ENCODE measurements at places on chromosomes 5 and 9. TPM values are rescaled to one million over a fixed set of nuclear protein-coding genes. Genes with fewer than 3 reads are reported as not detected.

Gene STX17
- 29.5 TPM for total RNA-seq

Gene SURF2
- 19.5 TPM for total RNA-seq

Gene SLC9A3
- total RNA-seq = 537 TPM

Gene C9
- total RNA-seq = 1.0 TPM

Gene BRD3OS
- 31.0 TPM for total RNA-seq

GRCh38 chr5:172648013-172648381, 6.9 kb downstream of the NEURL1B start:
- no peak for DNase-seq

GRCh38 chr9:1929722-1930244, 85.4 kb upstream of the SMARCA2 start:
- no peak for DNase-seq

GRCh38 chr9:70959366-70959765, 162.1 kb downstream of the TRPM3 start:
- no peak for DNase-seq
